ENCODE measurements at places on chromosomes 6 and 20.
A peak's percentile ranks its signal among the peaks of the same experiment; 100 is the strongest.

DNA sequence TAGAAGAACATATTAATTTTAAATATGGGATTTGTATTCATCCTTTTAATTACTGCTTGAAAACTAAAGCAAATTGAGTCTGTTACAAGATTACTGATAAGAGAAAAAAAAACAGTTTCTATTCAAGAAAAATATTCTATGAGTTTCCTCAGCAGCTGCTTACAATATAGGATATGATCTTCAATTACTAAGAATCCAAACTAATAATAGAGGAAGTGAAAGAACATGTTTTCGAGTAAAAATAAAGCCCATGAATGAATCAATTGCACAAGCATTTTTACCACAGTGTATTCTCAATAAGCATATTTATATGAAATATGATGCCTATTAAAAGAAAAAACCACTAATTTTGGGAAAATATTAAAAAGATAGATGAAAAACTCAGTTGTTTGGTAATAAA, 63.4 kb downstream of the AHI1 start:
- H3K36me3 ChIP-seq, result peaks cover 2% of the 10 kb centered on the region
- H3K27me3 ChIP-seq, result no peaks in the 10 kb centered on the region
- no peak overlapping the region for H3K4me3 ChIP-seq
- no peaks in the 10 kb centered on the region for H3K4me1 ChIP-seq

DNA sequence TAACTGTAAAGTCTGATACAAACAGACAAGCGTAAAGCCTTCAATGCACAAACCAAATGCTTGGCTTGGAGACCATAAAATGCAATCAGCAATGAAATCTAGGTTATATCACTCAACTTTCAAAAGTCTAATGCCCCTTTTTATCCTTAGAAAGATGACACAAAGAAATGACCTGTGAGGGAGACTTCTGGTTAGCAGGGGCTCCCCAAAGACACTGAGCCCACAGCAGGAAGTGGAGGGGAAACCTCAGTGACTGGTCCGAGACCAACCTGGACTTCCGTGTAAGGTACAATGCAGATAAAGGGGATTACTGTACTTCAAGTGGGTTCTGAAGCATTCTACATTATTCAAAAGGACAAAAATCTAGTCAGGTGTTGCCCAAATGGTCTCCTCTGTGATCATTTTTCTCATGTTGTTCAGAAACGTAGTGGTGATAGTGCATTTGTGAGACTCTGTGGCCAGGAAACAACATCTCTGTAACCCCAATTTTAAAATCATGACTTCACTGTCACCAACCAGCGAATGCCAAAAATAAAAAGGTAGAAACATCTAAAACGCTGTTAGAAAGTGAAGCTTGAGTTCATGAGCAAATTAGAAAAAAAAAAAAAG, 88.2 kb downstream of the HIVEP2 start:
- peaks cover 2% of the 10 kb centered on the region for H3K4me1 ChIP-seq
- DNase-seq, result no peak
- H3K27ac ChIP-seq, result no peak overlapping the region
- H3K4me3 ChIP-seq, result no peak overlapping the region
- H3K27me3 ChIP-seq, result no peaks in the 10 kb centered on the region

DNA sequence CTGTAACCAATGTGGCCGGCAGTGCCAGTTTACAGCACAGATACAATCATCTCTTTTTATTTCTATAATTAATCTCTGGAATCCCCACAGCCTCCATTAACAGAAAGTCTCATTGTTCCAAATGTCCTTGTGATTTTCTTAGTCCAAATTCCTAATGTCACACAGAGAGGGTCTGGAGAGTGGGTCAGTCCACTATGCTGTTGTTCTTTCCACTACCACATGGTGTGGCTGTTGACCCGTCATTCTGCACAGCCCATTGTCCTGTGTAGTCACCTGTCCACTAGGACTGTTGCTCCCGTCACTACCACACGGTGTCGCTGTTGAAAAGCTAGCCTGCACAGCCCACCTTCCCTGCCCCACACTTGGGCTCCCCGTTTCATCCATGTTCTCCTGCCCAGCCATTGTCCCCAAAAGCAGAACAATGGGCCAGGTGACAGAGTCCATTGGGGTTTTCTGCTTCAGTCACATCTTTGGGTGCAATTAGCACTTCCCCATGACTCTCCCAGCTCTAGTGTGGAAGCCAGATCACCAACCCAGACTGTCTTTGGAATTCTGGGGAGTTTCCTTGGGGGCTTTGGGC, 8.6 kb upstream of the LBP start:
- no peak overlapping the region for H3K27ac ChIP-seq
- no peaks in the 10 kb centered on the region for H3K36me3 ChIP-seq
- no peaks in the 10 kb centered on the region for H3K27me3 ChIP-seq
- no peak overlapping the region for H3K4me3 ChIP-seq

GRCh38 chr6:57222743-57223077, 603 bp upstream of the RAB23 start:
- H3K4me3 ChIP-seq, result peak overlapping the region; percentile 94
- H3K27ac ChIP-seq, result peak overlapping the region; percentile 62
- no peaks in the 10 kb centered on the region for H3K36me3 ChIP-seq
- no peaks in the 10 kb centered on the region for H3K27me3 ChIP-seq
- H3K4me1 ChIP-seq, result no peaks in the 10 kb centered on the region

GRCh38 chr6:64220801-64221200, 585.2 kb downstream of the PHF3 start:
- H3K4me1 ChIP-seq, result peaks cover 1% of the 10 kb centered on the region
- no peak overlapping the region for H3K4me3 ChIP-seq
- H3K36me3 ChIP-seq, result no peaks in the 10 kb centered on the region
- no peak overlapping the region for H3K27ac ChIP-seq
- H3K27me3 ChIP-seq, result peaks cover 1% of the 10 kb centered on the region

DNA sequence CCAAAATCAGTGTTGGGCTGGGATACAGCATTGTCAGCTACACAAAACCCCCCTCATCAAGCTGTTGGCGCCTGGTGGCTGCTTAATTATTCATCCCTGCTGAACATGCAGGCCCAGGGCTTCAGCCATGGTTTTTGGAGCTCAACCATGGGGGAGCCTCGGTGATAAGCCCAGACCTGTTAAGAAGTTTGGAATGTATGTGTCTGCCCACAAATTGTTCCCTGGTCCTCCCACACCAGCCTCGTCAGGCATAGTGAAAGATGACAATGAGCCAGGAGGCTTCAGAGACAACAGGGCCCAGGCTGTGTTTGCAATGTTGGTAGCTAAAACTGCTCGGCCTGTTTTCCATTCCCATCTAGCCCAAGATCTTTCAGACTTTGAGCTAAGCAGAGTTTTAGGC, 34.8 kb upstream of the SIRPA start:
- no peaks in the 10 kb centered on the region for H3K36me3 ChIP-seq
- no peaks in the 10 kb centered on the region for H3K4me1 ChIP-seq
- H3K27ac ChIP-seq, result no peak overlapping the region
- DNase-seq, result no peak
- no peaks in the 10 kb centered on the region for H3K27me3 ChIP-seq

DNA sequence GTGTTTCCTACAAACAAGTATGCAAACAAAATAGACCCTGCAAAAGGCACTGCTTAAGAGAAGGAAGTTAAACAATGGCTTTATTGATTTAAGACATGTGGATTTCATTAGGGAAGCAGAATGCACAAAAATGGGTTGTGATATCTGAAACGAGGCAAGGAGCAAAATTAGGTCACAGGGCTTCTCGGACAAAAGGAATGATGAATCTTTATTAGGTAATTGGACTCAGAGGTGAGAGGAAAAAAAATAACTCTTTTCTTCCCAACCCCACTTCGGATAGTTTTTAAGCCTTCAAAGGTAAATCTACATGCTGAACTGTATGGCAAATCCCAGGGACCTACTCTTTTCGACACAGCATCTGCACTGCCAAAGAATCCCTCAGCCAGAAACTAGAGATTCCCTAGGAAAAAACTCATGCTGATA, 183.0 kb upstream of the TAB2 start:
- no peak for DNase-seq
- H3K27me3 ChIP-seq, result no peaks in the 10 kb centered on the region
- H3K4me1 ChIP-seq, result no peaks in the 10 kb centered on the region
- no peaks in the 10 kb centered on the region for H3K36me3 ChIP-seq

DNA sequence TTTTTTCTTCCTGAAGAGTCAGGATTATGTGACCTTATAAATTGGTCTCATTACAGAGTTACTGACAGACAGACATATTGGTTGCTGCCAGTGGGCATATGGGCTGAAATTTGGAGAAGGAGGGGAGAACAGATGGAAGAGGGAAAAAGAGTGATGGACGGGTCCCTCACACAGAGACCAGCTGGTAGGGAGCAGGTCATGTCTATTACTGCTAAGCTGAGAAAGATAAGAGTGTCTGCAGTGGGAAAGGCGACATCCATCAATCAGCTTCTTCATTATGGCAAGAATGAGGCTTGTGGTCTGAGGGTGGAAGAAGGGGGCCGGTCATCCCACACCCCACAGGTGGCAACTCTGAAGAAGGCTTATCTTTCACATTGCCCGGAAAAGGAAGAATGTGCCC, 353.8 kb upstream of the RSPO3 start:
- H3K4me1 ChIP-seq, result no peaks in the 10 kb centered on the region
- no peak overlapping the region for H3K27ac ChIP-seq
- H3K4me3 ChIP-seq, result no peak overlapping the region
- no peak for DNase-seq
- H3K36me3 ChIP-seq, result no peaks in the 10 kb centered on the region
- no peaks in the 10 kb centered on the region for H3K27me3 ChIP-seq

DNA sequence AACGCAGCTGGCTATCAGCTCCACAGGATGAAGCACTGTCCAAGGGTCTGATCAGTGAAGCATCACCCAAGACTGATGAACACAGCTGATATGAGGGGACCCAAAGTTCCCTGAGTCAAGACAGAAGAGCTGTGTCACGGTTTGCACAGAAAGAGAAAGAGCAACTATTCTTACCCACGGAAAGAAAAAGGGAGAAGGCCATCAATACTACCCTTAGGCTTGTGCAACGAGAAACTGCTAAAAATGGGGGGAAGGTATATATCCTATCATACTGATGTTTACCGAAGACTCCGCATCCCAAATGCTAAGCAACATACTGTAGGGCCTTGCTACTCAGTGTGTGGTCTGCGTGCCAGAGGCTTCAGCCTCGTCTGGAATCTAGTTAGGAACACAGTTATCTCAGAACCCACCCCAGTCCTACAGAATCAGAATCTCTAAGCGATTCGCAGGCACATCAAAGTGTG, 665 bp downstream of the FASTKD5 start:
- H3K36me3 ChIP-seq, result no peaks in the 10 kb centered on the region
- H3K4me1 ChIP-seq, result no peaks in the 10 kb centered on the region
- DNase-seq, result no peak

- DNase-seq, result no peak
- H3K4me1 ChIP-seq, result peaks cover 5% of the 10 kb centered on the region
- peak overlapping the region; percentile 65 for H3K27ac ChIP-seq
- no peaks in the 10 kb centered on the region for H3K27me3 ChIP-seq
- H3K36me3 ChIP-seq, result no peaks in the 10 kb centered on the region
- no peak overlapping the region for H3K4me3 ChIP-seq
Measured at GRCh38 chr6:5764401-5764955, 242.2 kb downstream of the NRN1 start.

- H3K4me1 ChIP-seq, result no peaks in the 10 kb centered on the region
- no peaks in the 10 kb centered on the region for H3K27me3 ChIP-seq
- no peak for DNase-seq
- H3K36me3 ChIP-seq, result no peaks in the 10 kb centered on the region
- H3K27ac ChIP-seq, result no peak overlapping the region
- H3K4me3 ChIP-seq, result no peak overlapping the region
Measured at GRCh38 chr20:25296094-25297093, 48.5 kb downstream of the PYGB start.

- no peaks in the 10 kb centered on the region for H3K27me3 ChIP-seq
- no peak overlapping the region for H3K27ac ChIP-seq
- no peaks in the 10 kb centered on the region for H3K36me3 ChIP-seq
Measured at GRCh38 chr6:4553387-4553786, 222.8 kb upstream of the CDYL start.

DNA sequence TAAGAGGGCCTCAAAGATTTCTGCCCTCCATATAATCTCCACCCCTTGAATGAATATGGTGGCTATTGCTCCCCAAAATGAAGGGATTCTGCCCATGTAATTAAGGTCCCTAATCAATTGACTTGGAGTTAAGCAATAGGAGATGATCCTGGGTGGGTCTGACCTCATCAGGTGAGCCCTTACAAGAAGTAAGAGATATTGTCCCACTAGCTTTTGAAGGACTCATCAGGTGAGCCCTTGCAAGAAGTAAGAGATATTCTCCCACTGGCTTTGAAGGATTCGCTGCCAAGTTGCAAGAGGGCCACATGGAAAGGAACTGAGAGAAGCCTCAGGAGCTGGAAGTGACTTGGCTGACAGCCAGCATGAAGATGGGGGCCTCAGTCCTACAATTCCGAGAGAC, 103.4 kb downstream of the BMP7 start:
- H3K27ac ChIP-seq, result no peak overlapping the region
- no peaks in the 10 kb centered on the region for H3K27me3 ChIP-seq
- H3K4me3 ChIP-seq, result no peak overlapping the region
- no peaks in the 10 kb centered on the region for H3K36me3 ChIP-seq

DNA sequence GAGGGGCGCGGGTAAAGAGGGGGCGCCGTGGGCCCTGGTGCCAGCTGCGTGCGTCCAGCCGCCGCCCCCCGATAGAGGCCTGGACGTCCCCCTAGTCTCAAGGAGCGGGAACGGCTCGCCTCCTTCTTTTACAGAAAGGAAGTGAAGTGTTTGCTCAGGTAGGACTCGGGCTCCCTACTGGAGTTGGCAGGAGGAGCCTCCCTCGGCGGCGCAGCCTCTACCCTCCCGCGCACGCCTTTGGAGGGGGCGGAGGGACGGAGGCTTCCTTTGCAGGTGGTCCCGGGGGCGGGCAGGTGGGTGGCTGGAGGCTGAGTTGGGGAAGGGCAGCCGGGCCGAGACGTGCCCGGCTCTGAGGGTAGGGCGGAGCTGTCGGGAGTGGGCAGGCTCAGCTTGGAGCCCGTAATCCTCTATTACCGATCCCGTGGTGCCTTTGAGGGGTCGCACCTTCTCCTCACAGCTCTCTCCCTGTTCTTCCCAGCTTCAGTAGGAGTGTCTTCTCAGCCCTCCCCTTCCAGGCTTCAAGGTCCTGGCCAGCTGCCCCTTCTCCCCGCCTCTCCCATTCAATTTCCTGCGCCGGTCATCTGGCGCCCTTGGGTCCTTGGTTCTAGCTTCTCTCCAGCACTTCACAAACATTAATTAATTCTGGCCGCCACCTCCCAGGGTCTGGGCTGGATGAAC, 728 bp downstream of the ITPR3 start:
- no peaks in the 10 kb centered on the region for H3K4me1 ChIP-seq
- H3K27me3 ChIP-seq, result no peaks in the 10 kb centered on the region
- H3K4me3 ChIP-seq, result peak overlapping the region; percentile 61
- H3K27ac ChIP-seq, result no peak overlapping the region
- no peak for DNase-seq

- DNase-seq, result no peak
- H3K36me3 ChIP-seq, result no peaks in the 10 kb centered on the region
- H3K4me3 ChIP-seq, result no peak overlapping the region
- H3K4me1 ChIP-seq, result no peaks in the 10 kb centered on the region
- no peak overlapping the region for H3K27ac ChIP-seq
Measured at GRCh38 chr6:85966828-85967227, 324.1 kb upstream of the SYNCRIP start.

Data from aorta (tissue), 5 donors.